ENCODE measurements at places on chromosomes 2 and 18.
A peak's percentile ranks its signal among the peaks of the same experiment; 100 is the strongest.

DNA sequence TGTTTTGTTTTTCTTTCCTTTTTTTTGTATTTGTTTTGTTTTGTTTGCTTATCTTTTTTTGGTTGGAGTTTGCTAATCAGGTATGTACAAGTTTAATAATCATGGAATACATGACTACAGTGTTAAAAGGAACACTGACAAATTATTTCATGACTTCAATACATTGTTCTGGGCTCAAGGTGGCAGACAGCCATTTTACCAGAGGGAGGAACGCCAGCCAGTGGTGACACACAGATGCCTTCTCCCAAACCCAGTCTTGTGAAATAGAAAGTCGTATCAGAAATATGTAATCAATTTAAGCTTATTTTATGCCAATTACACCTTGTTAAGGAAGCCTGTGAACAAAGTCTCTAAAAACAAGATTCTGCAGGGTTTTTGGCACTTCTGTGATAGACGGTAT lies 264.0 kb upstream of the EPHA4 start:
- no peak for DNase-seq

GRCh38 chr18:54444319-54444914 lies 86.7 kb downstream of the C18orf54 start:
- DNase-seq: peak; percentile 60

GRCh38 chr2:62238236-62238635 lies 42.3 kb downstream of the B3GNT2 start:
- no peak for DNase-seq

- no peak for DNase-seq
Measured at GRCh38 chr2:10267036-10267435, 35.7 kb upstream of the HPCAL1 start.

- no peak for DNase-seq
Measured at GRCh38 chr2:165790466-165790865, 3.6 kb downstream of the GALNT3 start.

- DNase-seq: no peak
Measured at GRCh38 chr2:226327830-226328229, 471.8 kb downstream of the IRS1 start.

GRCh38 chr2:19955544-19956422 lies 34.1 kb downstream of the WDR35 start:
- DNase-seq: peak; percentile 89

Data from SW 1271 (cell line).